ENCODE measurements at places on chromosomes 1 and 21.

- no peak for DNase-seq
Observed at GRCh38 chr1:151593730-151594129, 18.1 kb upstream of the SNX27 start.

GRCh38 chr1:53644909-53645689 lies 93.9 kb downstream of the GLIS1 start:
- DNase-seq = no peak

- no peak for DNase-seq
Observed at GRCh38 chr21:18776936-18777335, 373.4 kb upstream of the TMPRSS15 start.

- DNase-seq = no peak
Observed at GRCh38 chr21:42759594-42759927, 106.1 kb downstream of the PDE9A start.

DNA sequence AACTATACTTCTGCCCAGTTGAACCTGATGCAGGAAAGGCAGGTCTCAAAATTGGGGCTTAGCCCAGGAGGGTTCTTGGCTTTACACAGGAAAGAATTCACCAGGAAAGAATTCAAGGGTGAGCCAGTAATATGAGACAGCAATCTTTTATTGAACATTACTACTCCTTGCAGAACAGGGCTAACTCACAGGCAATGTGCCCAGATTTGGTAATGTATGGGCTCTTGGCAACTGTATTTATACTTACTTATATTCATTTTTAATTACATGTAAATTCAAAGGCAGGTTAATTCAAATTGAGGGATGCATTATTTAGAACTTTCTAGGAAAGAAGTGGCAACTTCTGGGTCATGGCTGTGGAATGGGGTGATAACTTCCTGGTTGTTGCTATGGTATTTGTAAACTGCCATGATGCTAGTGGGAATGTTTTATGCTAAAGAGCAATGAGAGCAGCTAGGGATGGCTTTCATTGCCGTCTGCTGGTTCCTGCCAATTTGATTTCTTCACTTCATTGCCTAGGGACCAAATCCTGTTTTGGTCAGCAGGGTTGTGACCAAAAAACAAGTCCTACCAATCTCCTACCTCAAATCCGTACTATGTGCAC lies 107.5 kb downstream of the CHRM3 start:
- no peak for DNase-seq

GRCh38 chr1:88736633-88737248 lies 52.7 kb downstream of the PKN2 start:
- DNase-seq = no peak

DNA sequence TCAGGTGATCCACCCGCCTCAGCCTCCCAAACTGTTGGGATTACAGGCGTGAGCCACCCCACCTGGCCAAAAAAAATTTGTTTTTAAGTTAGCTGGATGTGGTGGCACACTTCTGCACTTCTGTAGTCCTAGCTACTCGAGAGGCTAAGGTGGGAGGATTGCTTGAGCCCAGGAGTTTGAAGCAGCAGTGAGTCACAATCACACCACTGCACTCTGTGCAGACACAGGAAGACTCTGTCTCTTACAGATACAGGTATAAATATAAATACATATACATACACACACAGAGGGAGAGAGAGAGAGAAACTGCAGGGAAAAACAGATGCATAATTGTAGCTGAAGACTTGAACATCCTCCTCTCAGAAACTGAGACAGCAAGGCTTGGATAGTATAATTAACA lies 34.8 kb upstream of the EPS15 start:
- no peak for DNase-seq

- DNase-seq = no peak
Observed at GRCh38 chr1:67836769-67837168, 3.5 kb upstream of the GNG12 start.

GRCh38 chr1:37605806-37606474 lies 10.2 kb upstream of the GNL2 start:
- DNase-seq = no peak

GRCh38 chr1:230082211-230082610 lies 15.2 kb downstream of the GALNT2 start:
- DNase-seq = no peak

GRCh38 chr1:12600880-12601633 lies 17.0 kb downstream of the DHRS3 start:
- peak; percentile 43 for DNase-seq

DNA sequence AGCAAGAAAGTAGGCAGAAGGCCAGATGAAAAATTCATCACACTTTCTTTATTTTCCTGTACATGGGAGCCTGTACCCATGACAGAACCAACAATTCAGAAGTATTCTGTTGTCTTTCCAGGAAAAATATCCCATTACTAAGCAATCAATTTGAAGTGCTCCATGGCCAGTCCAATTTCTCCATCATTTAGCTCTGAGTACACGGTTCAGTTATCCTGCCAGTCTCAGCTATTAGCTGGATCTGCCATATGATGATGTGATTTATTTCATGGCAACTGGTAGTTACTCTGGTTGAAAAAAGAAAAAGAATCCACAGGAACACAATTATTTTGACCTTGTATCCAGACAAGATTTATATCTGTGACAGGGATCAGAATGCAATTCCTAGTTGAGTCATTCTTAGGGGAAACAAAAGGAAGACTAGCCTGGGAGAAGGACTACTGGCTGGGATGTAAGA lies 70.6 kb upstream of the GORAB start:
- no peak for DNase-seq

DNA sequence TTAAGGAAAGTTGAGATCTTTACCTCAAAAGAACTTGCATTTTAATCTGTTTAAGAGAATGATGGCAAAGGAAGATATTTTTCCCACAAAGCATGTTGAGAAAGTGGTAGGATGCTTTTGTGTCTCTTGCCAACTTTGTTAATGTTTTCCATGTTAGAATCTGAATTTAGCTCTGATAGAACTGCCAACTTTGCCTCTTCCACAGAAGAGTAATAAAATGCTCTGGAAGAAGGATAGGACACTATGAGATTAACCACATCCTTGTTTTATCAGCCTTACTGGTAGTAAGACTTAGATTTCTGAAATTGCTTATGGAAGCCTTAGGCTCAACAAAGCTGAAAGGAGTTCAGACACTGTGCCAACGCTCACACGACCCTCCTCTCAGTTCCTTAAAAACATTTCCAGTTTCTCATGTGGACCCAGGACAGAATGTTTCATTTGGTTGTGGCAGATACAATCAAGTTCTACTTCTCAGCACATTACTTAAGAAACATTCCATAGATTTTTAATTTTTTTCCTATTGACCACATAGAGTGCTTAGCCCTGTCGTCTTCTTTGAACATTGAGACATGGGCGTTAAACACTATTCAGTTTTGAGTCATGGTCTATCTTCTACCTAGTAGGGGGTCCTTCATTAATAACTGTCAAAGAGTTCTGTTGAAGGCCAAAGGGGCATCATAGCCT lies 59.0 kb downstream of the MTR start:
- no peak for DNase-seq

DNA sequence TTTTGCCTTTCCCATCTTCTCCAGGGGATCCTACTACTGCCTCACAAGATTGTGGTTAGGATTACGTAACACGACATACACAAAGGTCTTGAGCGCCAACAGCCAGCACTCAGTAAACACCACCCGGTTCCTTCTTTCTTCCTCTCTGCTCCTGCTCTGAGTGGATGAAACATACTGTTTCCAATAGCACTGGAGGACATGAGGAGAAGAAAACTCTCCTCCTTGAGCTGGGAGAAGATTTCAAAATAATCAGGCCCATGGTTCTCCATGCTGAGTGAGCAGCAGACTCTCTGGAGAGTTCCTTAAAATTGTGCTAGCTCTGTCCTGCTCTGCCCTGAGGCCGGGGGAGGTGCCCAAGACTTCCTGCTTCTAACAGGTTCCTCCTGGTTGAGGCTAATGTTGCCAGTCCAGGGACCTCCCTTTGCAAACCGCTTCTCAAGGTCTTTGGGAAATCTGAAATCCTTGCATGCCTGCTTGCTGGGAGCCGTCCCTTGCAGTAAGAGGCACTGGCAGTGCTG lies 29.4 kb upstream of the MX1 start:
- no peak for DNase-seq

DNA sequence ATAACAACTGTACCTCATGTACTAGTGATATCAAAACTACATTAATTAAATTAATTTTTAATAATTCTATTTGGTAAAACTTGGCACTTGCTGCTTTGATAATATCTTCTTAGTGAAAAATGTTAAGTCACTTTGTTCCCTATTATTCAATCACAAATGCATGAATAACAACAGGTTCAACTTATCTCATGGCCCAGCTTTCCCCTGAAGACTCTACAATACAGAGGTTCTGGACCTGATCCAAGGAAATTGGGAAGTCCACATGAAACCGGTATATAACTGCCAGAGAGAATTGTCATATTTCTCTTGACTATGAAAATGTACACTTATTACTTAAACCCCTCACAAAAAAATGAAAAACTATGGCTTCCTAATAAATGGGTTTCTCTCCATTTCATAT lies 33.9 kb upstream of the PTPRC start:
- DNase-seq = no peak

DNA sequence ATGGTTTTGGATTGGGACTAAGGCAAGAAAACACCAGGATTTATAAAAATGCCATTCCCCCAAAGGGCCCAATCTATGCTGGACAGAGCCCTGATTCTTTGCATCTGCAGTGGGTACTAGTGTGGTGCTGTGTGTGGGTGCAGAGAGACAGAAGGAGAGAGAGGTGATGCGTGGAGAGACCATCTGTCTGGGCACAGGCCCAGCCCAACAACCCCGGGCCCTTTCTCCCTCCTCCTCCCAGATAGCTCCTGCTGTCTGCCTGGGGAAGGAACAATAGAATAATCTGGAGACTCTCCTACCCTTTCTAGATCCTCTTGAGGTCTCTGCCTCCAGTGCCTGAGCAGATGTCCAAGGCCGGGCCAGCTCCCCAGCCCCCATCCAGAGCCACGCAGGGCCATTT lies 15.1 kb downstream of the KIAA1614 start:
- DNase-seq = no peak

GRCh38 chr1:24304763-24305162 lies 14.4 kb upstream of the GRHL3 start:
- no peak for DNase-seq

- no peak for DNase-seq
Observed at GRCh38 chr1:238123201-238123600, 232.5 kb upstream of the ZP4 start.

- no peak for DNase-seq
Observed at GRCh38 chr1:61887931-61888564, 145.8 kb downstream of the PATJ start.

GRCh38 chr1:81069856-81070255 lies 730.9 kb upstream of the ADGRL2 start:
- no peak for DNase-seq

DNA sequence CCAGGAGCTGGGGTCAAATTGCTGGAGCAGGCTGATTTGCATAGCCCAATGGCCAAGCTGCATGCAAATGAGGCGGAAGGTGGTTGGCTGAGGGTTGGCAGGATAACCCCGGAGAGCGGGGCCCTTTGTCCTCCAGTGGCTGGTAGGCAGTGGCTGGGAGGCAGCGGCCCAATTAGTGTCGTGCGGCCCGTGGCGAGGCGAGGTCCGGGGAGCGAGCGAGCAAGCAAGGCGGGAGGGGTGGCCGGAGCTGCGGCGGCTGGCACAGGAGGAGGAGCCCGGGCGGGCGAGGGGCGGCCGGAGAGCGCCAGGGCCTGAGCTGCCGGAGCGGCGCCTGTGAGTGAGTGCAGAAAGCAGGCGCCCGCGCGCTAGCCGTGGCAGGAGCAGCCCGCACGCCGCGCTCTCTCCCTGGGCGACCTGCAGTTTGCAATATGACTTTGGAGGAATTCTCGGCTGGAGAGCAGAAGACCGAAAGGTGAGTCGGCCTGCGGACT lies at the start of gene GADD45A:
Gene GADD45A (plus strand): TSS at position 135 of the 491 bp plus-strand sequence. CDS start 294 bp downstream, at position 429.
- peak; percentile 81 for DNase-seq

GRCh38 chr1:114113411-114114184 lies 40.1 kb downstream of the SYT6 start:
- DNase-seq = no peak

GRCh38 chr21:45388011-45388521 lies 16.9 kb upstream of the COL18A1 start:
- no peak for DNase-seq

- no peak for DNase-seq
Observed at GRCh38 chr1:153490272-153491051, 30.0 kb upstream of the S100A7 start.

GRCh38 chr1:90277270-90277669 lies 282.4 kb downstream of the ZNF326 start:
- no peak for DNase-seq

DNA sequence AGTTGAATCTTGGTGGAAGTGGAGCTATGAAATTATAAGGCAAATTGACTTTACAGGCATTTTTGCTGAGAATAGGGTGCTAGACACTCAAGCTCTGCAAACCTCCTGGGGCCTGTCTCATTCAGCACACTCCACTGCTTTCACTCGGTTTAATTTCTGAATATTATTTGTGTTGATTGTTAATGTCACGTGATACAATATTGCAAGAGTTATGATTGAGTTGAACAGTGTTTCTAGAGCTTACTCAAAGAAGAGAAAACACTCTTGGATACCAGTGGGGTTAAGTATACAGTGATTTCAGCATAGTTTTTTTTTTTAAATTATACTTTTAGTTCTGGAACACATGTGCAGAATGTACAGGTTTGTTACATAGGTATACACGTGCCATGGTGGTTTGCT lies 49.7 kb downstream of the C21orf91 start:
- no peak for DNase-seq

DNA sequence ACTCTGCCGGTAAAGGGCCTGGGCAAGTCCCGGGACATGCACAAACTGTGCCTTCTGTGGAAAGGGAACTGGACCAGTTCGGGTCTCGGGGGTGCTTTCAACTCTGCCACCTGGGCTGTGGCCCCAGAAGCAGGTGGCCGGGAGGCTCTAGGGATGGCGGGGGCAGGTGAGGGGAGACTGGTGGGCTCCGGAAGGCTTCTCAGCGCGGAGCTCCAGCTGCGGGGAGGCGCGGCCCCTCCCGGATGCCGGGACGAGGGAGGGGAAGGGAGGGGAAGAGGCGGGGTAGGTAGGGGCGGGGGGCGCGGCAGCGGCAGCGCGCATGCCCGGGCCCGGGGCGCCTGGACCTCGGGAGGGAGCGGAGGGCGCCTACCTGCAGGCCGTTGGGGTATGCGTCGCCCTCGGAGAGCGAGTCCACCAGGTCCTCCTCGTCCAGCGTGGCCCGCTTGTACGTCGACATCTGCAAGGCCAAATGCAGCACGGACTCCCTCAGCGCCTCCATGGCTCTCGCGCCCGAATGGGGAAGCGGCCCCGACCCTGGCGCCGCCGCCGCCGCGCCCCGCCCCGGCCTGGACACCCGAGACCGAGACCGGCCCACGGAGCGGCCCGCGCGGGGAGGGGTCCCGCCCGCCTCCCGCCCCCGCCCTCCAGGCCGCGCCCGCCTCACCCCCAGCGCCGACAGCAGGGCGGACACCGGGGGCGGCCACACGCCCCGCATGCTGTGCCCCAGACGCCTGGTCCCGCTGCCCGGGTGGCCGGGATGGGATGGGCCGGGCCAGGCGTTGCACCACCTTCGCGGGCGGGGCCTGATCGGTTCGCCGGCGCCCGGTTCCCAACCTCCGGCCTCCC lies at the start of gene ECE1:
Gene ECE1 (minus strand): TSS at position 764 of the 846 bp plus-strand sequence. CDS start 49 bp downstream, at position 715.
- peak; percentile 7 for DNase-seq

- no peak for DNase-seq
Observed at GRCh38 chr21:24658926-24659325, 948.4 kb downstream of the MRPL39 start.

GRCh38 chr1:63713627-63714481 lies 60.0 kb upstream of the ROR1 start:
- DNase-seq = no peak

Measured in stimulated activated CD8-positive, alpha-beta memory T cell treated with anti-CD3 and anti-CD28 coated beads, Interleukin-4, amount 100 ng/mL, for 1 hour (primary cell).